ENCODE measurements at places on chromosomes 7 and 10.

DNA sequence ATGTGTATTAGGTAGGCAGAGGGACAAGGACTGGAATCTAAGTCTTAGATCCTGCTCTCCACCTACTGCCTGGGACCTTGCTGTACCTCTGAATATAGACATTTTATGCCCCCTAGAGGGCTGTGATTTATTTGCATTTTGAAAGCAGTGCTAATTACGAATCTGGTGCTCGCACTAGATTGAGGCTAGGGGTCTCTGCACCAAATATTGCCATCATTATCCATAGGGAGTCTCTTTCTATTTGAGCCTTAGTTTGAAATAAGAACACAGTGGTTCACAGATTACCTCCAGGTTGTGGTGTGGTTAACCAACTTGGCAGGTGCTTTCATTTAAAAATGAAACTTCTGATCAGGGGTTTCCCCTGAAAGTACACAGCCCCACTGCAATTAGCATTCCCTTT is 41.8 kb downstream of the CNNM1 start:
- no peak for DNase-seq

- no peak for DNase-seq
These were observed 143.3 kb downstream of the KCNMA1 start for GRCh38 chr10:77494327-77494726.

GRCh38 chr10:34288634-34289033 is 526.5 kb downstream of the PARD3 start:
- no peak for DNase-seq

- DNase-seq = no peak
These were observed 505.3 kb downstream of the SORCS3 start for GRCh38 chr10:105146436-105146835.

GRCh38 chr7:106660862-106661720 is at the start of gene CCDC71L:
TSS of gene CCDC71L (minus strand) at chr7:106661158. CDS start at chr7:106660896, 262 bp downstream.
- peak; percentile 84 for DNase-seq

GRCh38 chr10:68371604-68372003 is 35.5 kb downstream of the RUFY2 start:
- DNase-seq = no peak

GRCh38 chr10:96235326-96236089 is 35.9 kb downstream of the BLNK start:
- no peak for DNase-seq

DNA sequence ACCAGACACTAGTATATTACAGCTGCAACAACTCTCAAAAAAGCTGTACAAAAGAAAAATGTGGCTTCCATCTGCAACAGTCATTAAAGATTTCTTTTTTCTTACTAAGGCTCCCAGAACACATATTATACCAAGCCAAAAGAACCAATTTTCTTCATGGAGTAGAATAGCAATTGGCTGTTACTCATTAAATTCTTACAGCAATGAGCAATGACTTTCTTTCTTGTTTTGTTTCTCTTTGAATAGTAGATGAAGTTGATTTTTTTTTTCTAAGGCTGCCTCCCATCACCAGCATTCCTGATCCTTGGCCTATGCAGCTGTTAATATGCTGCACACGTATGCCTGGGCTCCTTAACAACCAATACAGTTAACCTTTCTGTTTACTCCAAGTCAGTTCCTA is 36.6 kb upstream of the SPOCK2 start:
- DNase-seq = no peak

- DNase-seq = no peak
These were observed 7.8 kb downstream of the CD36 start for GRCh38 chr7:80646083-80646865.

- no peak for DNase-seq
These were observed 112.1 kb upstream of the ABCB5 start for GRCh38 chr7:20503278-20503950.

DNA sequence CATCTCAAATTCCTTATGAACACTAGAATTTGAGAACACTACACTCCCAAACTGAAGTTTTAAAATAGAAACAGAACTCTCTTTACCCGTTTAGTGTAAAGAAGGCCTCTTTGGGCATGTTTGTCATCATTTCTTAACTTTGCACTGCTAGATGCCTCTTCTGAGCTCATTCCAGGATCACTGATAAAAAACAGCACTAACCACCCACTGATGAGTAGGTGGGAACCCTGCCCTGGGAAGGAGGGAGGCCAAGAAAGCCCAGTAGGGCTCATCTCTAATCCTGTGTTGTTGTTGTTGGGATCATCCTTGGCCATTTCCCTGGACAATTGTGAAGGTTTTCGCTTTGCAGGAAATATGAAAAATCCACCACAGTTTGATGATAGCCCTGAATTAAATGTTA is 68.2 kb downstream of the CUBN start:
- DNase-seq = no peak
